PC-3 (cell line): ENCODE measurements at places on chromosomes 5 and 9. TPM values are rescaled to one million over a fixed set of nuclear protein-coding genes. Genes with fewer than 3 reads are reported as not detected.

GARIN3 gene
- total RNA-seq, result not detected in 2 replicates

SLC6A3 gene
- not detected in 2 replicates for total RNA-seq

EDIL3 gene
- 11.7 and 13.8 TPM in 2 replicates for total RNA-seq

SLC36A3 gene
- not detected in 2 replicates for total RNA-seq

HCN1 gene
- not detected in 2 replicates for total RNA-seq

CATSPER3 gene
- total RNA-seq, result 0.40 TPM in 1 of 2 replicates, not detected in the other

PDCD1LG2 gene
- total RNA-seq, result 0.46 and 1.4 TPM in 2 replicates

PCDHGA7 gene
- 0.51 and 0.75 TPM in 2 replicates for total RNA-seq

TRIM52 gene
- 4.4 and 8.9 TPM in 2 replicates for total RNA-seq

FOXE1 gene
- not detected in 2 replicates for total RNA-seq

ADAMTS13 gene
- total RNA-seq, result 0.86 and 0.95 TPM in 2 replicates

ZBED3 gene
- 1.3 and 9.8 TPM in 2 replicates for total RNA-seq

COL5A1 gene
- total RNA-seq, result 10.6 and 15.4 TPM in 2 replicates

SLC25A48 gene
- total RNA-seq, result not detected in 2 replicates

WDR38 gene
- total RNA-seq, result not detected in 2 replicates

HTR1A gene
- not detected in 2 replicates for total RNA-seq

ANKRD31 gene
- 0.12 and 0.26 TPM in 2 replicates for total RNA-seq

SLC45A2 gene
- total RNA-seq, result not detected in 2 replicates

TEK gene
- total RNA-seq, result 0.07 TPM in 1 of 2 replicates, not detected in the other

NR5A1 gene
- total RNA-seq, result not detected in 2 replicates

BTNL8 gene
- 0.23 TPM in 1 of 2 replicates, not detected in the other for total RNA-seq

PGM5 gene
- total RNA-seq, result 75.5 and 90.2 TPM in 2 replicates

GMCL2 gene
- not detected in 2 replicates for total RNA-seq

CEL gene
- total RNA-seq, result 0.46 and 0.47 TPM in 2 replicates

IL33 gene
- total RNA-seq, result 1.6 and 2.7 TPM in 2 replicates

EPB41L4B gene
- total RNA-seq, result 11.2 and 13.8 TPM in 2 replicates

MGAT1 gene
- total RNA-seq, result 104 and 132 TPM in 2 replicates

ENTPD2 gene
- total RNA-seq, result 0.92 and 1.3 TPM in 2 replicates

IL5 gene
- not detected in 2 replicates for total RNA-seq

PCDHGA10 gene
- total RNA-seq, result 0.23 and 0.84 TPM in 2 replicates

TICAM2 gene
- total RNA-seq, result 3.9 and 5.0 TPM in 2 replicates

POU5F2 gene
- total RNA-seq, result 0.46 and 0.66 TPM in 2 replicates

IFNB1 gene
- total RNA-seq, result not detected in 2 replicates

FOXD4L4 gene
- total RNA-seq, result not detected in 2 replicates

TLR4 gene
- total RNA-seq, result 0.06 TPM in 1 of 2 replicates, not detected in the other

CTXN3 gene
- total RNA-seq, result not detected in 2 replicates

CLIC3 gene
- total RNA-seq, result 1.4 and 4.3 TPM in 2 replicates

CDH9 gene
- total RNA-seq, result not detected in 2 replicates

TRAF1 gene
- total RNA-seq, result 0.15 and 0.29 TPM in 2 replicates

UNC5A gene
- 0.07 and 0.46 TPM in 2 replicates for total RNA-seq

MRPS27 gene
- 48.6 and 59.0 TPM in 2 replicates for total RNA-seq

MYOT gene
- total RNA-seq, result not detected in 2 replicates

TMOD1 gene
- total RNA-seq, result not detected in 2 replicates

FTMT gene
- total RNA-seq, result not detected in 2 replicates

MCTP1 gene
- total RNA-seq, result 4.8 and 7.5 TPM in 2 replicates

CAMK4 gene
- total RNA-seq, result 0.55 and 0.69 TPM in 2 replicates
